Right lung (tissue), 10 donors: ENCODE measurements at places on chromosomes 1 and 21. TPM values are rescaled to one million over a fixed set of nuclear protein-coding genes. Genes with fewer than 3 reads are reported as not detected.

PDPN gene
- polyA plus RNA-seq: 43.5 TPM

C1orf21 gene
- polyA plus RNA-seq: 43.4 TPM

IVL gene
- polyA plus RNA-seq: not detected

DISC1 gene
- polyA plus RNA-seq: 9.7 TPM

RNF186 gene
- 0.14 TPM for polyA plus RNA-seq

S100A7A gene
- polyA plus RNA-seq: not detected

RSPH1 gene
- polyA plus RNA-seq: 20.7 TPM
